Right lung (tissue), 10 donors: ENCODE measurements at places on chromosomes 7 and 10. TPM values are rescaled to one million over a fixed set of nuclear protein-coding genes. Genes with fewer than 3 reads are reported as not detected.

The SEMA3D gene
- 23.6 TPM for polyA plus RNA-seq

The GDF10 gene
- 101 TPM for polyA plus RNA-seq

The BTBD16 gene
- polyA plus RNA-seq: 0.11 TPM

DNA sequence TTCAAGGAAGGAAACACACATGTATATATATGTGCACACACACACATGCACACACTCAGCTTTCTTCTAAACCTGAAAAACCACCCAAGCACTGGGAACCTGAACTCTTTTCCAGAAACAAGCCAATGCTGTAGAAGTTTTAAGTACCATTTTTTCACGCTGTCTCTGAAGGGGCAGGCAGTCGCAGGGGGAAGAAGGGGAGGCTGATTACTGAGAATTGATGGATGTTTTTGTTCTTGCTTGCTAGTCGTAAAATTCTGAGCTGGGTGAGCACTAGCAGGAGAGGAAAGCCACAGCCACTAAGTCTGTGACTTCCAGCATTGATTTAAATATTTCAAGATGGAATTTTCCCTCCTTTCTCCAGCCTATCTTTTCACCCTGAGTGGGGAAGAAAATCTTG, 391.8 kb downstream of the CALN1 start:
- no peak for DNase-seq

DNA sequence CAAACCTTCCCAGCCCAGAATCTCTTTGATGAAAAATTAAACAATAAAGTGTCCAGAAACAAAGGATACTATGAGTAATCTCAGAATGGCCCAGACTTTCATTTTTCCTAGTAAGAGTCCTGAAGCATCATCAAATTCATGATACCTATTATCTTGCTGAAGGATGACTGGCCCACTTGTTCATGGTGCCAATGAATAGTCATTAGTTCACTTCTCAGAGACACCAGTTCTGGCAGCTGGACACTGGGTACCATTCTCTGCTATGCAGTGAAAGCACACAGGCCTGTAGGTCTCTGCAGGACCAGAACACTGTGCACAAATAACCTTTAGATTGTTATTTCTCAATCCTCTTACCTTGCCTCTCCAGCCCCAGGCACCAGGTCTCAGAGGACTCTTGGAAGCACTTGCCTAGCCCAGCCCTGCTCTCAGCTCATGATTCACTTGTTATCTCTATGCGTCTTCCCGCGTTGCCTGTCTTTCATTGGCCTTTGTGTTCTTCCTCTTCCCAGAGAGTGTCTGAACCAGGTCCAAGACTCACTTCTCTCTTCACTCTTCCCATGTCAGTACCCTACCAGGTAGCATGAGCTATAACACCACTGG, 98.1 kb upstream of the AGBL3 start:
- no peak for DNase-seq

GRCh38 chr10:103564776-103565520, 71.4 kb downstream of the NEURL1 start:
- no peak for DNase-seq

GRCh38 chr10:114825513-114826253, 4.1 kb downstream of the FHIP2A start:
- no peak for DNase-seq

GRCh38 chr7:13466874-13467547, 522.5 kb downstream of the ETV1 start:
- DNase-seq: peak; percentile 85
